Dermis microvascular lymphatic vessel endothelial cell (primary cell): ENCODE measurements at places on chromosomes 5 and 9. TPM values are rescaled to one million over a fixed set of nuclear protein-coding genes. Genes with fewer than 3 reads are reported as not detected.

DNA sequence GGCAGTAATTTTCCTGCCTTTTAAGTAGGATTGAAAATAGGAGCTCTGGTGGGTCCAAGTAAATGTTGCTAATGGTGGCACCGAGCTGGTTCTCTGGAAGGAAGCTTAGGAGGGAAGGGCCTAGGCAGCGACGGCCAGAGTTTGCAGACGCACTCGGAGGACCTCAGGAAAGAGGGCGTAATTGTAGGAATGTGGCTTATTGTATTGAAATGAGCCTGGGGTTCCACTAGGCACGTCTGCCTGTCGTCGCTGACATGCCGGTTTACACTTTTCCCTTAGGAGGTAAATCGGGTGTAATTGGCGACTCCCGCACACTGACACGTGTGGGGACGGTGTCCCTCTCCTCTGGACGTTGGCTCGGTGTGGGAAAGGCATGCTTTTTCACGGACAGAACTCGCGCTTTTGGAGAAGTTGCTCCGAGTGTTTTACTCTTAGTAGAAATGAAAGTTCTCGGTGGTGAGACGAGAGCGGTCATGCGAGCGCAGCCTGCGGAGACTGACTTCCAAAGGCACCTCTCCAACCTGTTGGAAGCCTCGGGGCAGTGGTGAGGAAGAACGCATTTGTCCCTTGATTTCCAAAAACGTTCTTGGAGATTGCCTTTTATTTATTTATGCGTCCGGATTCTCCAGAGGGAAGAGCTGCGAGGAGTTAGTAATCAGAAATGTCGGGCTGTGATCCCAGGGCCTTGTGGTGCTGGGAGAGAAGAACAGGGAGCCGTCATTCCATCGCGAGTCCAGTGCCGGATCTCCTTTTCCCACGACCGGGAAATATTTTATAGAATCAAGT is 1.3 kb downstream of the NR4A3 start:
- DNase-seq, result no peak

DNA sequence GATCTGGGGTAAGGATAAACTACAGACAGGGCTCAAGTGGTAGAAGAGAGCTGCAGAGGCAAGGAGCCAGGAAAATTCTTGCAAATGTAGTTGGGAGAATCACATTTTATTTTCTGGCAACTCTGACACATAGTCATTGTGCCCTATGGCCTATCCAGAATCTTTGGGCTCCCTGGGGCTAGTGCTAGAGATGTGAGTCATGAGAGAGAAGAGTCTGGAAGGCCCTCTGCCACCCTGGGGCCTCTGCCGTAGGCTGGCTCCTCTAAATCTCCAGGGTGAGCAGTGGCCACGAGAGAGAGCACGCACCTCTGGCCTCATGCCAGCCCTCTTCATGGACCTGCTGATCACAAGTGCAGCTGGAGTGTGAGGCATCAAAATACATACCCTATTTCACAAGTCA is 74.3 kb upstream of the SSBP2 start:
- no peak for DNase-seq

- no peak for DNase-seq
These were observed 68.9 kb downstream of the PHF2 start for GRCh38 chr9:93645149-93645889.

SGCD gene
- total RNA-seq, result 0.64 and 6.2 TPM in 2 replicates

GABRA6 gene
- not detected in 2 replicates for total RNA-seq

DNA sequence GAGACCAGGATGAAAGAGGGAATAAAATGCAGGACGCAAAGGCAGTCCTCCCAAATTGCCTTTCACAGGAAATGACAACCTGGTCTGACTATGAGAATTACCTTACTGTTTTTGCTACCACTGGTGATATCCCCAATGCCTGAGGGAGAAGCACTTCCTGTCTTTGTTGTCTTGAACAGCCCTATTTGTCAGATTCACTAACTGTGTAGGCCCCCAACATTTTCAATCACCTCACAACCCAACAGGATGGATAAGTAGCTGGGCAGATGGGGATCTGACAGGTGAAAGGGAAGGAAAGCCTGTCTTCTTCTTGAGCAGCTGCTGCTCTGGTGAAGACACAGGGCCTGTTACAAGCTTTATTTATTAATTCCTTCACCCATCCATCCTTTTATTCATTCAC is 9.7 kb downstream of the ESM1 start:
- peak; percentile 67 for DNase-seq

GRCh38 chr5:53322257-53322656 is 158.2 kb upstream of the FST start:
- DNase-seq, result no peak

DNA sequence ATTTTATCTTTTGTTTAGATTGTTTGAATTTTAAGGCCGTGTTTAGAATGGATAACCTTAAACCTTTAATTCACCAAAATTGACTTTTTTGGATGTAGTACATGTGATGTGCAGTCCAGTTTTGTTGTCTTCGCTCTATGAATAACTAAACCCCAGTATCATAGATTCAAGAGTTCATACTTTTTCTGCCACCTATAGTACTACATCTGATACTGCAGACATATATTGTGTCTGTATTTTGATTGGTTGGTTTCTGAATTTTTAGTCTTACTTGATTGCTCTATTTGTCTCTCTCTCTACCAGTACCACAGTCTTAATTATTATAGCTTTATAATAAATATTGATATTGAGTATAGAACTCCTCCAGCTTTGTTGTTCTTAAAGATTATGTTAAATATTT is 58.1 kb downstream of the PPIP5K2 start:
- no peak for DNase-seq

SCGB3A1 gene
- total RNA-seq, result 1.5 TPM in 2 replicates

- DNase-seq, result no peak
These were observed 225.9 kb upstream of the HAPLN1 start for GRCh38 chr5:83946516-83946915.

DNA sequence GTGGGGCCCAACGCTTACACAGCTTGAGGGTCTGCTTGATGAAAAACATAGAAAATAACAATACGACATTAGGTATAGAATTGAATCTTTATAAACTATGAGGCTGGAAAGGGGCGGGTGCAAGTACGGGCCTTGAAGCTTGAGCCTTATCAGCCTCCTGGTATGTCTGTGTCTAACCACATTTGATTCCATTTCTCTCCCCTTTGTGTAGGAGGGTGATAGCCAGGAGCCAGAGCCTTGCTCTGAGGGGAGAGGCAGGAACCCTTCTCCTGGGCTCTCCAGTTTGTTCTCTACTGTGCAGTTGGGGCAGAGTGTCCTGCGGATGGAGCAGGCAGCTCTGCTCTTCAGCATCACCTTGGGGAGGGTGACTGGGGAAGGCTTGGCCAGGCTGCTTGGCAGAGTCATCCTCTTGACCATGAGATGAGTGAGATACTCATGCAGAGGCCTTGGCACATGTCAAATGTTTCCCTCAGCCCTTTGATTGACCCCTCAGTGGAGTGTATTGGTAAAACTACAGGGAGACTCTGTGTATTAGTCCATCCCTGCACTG is 153.5 kb downstream of the SEMA6A start:
- no peak for DNase-seq

GPX3 gene
- 8.6 and 15.7 TPM in 2 replicates for total RNA-seq

GRCh38 chr9:129160712-129161533 is 17.1 kb downstream of the IER5L start:
- no peak for DNase-seq

GRCh38 chr9:128362774-128363173 is 8.4 kb upstream of the URM1 start:
- no peak for DNase-seq

- DNase-seq, result peak; percentile 70
These were observed 115.1 kb downstream of the PALM2AKAP2 start for GRCh38 chr9:109894921-109895758.

DNA sequence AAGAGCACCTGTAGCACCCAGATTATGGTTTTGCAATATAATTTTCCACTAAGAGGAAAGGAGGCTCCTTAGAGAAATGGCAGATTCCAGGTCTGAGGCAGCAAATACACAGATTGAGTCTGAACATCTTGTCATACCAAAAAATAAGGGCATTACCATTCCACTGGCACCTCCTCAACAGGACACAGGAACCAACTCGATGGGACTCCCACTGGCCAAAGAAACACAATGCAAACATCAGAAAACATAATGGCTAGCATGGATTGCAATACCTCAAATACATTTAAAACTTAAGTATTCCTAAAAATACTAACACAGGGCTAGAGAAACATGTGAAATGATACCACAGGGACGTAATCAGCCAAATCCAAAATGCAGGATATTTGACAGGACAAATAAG is 12.4 kb upstream of the RANBP17 start:
- DNase-seq, result no peak

DNA sequence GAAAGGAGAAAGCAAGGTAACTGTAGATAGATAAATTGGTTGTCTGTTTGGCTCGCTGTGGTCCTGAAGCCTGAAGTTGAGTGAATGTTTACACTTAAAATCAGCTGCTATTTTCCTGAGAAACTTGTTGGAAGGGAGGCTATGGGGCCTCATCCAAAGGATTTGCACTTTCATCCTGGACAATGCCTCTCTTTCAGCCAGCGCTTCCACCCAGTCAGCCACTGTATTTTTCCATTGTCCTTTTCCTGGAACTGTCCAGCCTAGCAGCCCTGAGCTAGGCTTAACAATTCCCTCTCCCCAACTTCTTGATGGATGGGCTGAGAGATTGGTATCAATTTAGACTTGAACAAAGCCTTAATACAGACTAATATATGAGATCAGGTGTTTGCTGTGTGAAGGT is 429.2 kb downstream of the DMAC1 start:
- no peak for DNase-seq

ENHO gene
- total RNA-seq, result under 0.01 TPM in 1 of 2 replicates, not detected in the other

FLT4 gene
- total RNA-seq, result 236 and 480 TPM in 2 replicates

DNA sequence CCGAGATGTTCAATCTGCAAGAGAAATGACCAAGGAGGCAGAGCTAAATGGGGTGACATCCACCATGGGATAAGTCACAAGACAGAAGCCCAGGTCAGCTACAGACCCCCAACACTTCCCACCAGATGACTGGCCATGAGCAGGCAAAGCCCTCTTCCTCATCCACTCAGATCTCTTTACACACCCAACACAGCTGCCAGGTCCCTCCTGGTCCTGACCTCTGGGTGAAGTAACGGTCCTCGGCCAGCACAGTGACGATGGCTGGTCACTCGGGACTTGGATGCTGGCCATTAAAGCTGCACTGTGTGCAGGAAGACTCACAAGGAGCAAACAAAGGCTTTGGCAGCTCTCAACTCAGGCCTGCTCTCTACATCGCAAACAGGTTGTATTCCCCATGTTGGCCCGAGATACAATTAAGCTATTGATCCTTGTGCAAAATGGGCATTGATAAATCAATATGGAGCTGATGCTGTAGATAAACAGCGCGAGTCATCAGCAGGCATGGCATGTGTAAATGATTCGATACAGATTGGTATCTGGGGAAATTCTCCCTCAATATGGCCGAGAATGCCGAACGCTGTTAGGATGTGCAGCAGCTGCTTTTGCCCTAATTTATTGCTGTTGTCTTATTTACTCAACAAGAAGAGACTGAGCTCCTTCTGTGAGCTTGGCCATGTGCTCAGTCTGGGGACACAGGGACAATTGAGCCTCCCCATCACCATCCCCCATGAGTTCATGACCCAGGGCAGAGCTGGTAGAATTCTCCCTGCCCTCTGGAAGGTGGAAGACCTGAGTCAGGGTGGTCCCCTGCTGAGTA is 98.7 kb downstream of the C5orf15 start:
- peak; percentile 11 for DNase-seq

DNA sequence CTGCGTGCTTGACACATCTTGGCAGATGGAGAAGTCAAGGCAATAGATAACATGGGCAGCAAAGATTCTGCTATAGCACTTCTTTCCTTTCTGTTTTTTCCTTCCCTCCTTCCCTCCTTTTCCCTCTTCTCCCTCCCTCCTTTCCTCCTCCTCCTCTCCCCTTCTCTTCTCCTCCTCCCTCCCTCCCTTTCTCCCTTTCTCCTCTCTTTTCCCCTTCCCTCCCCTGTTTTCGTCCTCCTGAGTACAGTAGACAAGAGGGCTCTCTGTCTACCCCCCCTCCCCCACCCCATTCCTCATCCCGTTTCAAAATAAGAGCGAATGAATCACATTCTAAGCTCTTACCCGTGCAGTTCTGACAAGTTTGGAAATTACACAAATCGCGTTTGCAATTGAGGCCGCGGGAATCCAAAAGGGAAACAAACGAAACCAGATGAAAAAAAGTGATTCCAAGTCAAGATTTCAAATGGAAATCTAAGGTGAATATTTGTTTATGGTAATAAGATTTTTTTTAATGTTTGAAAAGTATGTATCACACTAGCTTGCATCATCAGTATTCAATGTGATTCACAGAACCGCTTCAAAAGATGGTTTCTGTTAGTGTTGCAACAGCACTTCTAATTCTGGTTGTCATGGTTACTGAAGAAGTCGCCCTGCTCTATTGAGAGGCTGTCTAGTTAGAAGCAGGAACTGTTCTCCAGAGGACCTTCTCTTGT is 1.3 kb downstream of the NIM1K start:
- DNase-seq, result peak; percentile 23

DNA sequence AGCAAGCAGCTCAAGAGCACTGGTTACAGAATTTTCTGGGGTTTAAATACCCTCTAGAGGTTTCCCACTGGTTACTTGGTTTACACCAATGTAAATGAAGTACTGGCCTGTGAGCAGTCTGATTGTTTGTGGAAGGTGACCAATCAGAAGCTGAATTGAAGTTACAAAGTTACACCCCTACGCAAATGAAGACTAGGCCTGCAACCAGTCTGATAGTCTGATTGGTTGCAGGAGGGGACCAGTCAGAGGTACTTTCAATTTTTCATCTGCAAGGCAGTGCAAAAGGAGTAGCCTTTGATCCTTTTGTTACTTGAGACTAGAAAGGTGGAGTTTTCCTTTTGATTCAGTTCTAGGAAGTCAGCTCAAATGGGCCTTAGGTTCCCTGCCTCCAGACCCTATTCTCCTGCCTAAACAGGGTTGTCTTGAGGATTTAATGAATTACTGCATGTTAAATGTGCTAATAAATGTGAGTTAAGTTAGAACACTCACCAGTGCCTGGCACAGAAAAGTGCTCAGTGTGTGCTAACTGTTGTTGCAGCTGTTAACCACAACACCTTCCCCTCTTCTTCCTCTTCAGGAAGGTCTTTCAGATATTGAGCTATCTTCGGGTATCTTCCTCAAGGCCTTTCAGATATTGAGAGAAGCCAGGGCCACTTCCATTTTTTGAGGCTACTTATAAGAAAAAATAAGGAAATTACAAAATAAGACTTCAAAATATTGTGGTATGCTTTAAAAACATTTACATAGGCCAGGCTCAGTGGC is 32.1 kb upstream of the CLINT1 start:
- no peak for DNase-seq

DNA sequence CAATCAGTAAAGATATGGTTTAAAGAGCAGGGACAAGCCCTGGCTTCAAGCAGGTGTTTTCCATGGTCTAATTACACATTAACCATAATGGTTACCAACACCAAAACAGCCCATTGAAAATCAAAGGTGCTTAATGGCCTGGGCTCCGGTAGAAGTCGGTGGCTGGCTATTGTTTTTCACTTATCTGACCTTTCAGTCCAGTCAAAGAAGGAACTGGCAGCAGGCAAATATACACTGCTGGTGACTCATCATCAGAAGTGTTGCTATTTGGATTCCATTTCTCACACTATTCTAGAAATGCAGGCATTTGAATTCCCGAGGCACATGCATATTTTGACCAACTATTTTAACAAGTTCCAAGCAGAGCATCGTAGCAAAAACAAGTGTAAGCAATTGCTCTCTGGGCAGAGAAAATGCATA is 26.3 kb upstream of the GABRP start:
- DNase-seq, result peak; percentile 65
